ENCODE measurements at places on chromosomes 1 and 21. TPM values are rescaled to one million over a fixed set of nuclear protein-coding genes. Genes with fewer than 3 reads are reported as not detected.

DNA sequence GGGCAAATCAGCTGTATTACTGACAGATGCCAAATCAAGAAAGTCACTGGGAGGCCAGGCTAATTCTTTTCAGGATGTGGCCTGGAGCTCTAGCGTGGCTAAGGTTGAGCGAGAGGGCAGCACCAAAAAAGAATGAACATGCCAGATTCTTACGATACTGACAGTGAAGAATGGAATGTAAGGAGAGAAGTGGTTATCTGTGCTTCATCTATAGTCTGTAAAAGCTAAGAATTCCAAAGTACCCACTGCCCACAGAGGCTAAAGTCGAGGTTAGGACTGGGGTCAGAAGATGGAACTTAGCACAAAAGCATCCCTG, 32.7 kb downstream of the TFAP2E start:
- no peak for DNase-seq

DNA sequence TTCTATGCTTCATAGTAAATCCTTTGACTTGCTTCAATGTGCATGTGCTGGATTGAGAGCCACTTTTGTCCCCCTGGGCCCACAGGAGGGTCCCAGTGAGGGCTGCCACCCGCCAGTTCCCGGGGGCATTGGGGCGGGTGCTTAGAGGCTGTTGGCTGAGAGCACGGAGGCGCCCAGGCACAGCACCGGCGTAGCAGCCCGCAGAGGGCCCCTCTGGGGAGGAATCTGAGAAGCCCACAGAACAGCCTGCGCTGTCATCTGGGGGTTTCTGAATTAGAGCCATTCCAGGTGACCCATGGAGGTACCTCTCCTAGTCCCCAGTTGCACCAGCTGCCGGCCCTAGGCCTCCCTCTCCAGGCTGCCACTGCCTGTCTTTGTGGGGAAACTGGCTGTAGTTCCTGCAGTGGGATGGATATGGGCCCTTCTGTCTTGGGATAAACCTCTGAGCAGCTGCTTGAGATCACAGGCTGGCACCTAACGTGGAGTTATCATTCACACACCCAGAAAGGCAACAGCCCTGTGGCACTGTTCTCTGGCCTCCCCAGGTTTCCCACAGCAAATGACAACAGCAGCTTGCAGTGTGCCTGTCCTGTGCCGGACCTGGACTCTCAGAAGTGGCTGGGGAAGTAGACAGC, 39.5 kb downstream of the TMEM51 start:
- no peak for DNase-seq

GRCh38 chr1:38500891-38501290, 358.7 kb downstream of the RRAGC start:
- no peak for DNase-seq

GRCh38 chr1:157085421-157085820, 14.2 kb downstream of the ETV3L start:
- DNase-seq, result no peak

The ITGB3BP gene
- 13.3 TPM for total RNA-seq

- no peak for DNase-seq
Measured at GRCh38 chr1:40153073-40153770, 8.0 kb upstream of the RLF start.

DNA sequence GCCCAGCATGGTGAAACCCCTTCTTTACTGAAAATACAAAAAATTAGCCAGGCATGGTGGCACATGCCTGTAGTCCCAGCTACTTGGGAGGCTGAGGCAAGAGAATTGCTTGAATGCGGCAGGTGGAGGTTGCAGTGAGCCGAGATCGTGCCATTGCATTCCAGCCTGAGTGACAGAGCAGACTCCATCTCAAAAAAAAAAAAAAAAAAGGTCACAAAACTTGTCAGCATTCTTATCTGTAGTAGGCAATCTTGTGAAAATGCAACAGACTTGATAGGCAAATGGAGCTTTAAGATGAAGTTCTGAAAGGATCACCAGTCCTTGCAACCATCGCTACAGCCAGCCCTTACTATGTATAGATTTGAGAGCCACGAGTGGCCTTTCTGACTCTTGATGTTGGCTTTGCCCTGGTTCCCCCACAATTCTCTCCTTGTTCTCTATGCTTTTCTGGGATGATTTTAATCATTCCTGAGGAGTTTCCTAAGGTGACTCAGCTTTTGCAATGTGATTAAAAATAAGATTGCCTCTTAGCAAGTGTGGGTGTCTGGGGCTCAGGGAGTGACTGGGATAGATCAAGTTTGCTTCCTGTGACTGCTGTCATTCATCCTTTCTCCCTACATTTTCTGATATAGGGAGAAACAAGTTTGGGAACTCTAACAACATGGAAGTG, 7.1 kb upstream of the MAP1LC3C start:
- DNase-seq, result no peak

- no peak for DNase-seq
Measured at GRCh38 chr1:94303005-94303404, 65.6 kb upstream of the ARHGAP29 start.

- DNase-seq, result no peak
Measured at GRCh38 chr21:41501919-41502318, 6.0 kb downstream of the TMPRSS2 start.

The FBLIM1 gene
- not detected for total RNA-seq

GRCh38 chr1:67441183-67441582, 11.0 kb upstream of the SERBP1 start:
- DNase-seq, result no peak

The UBL4B gene
- not detected for total RNA-seq

GRCh38 chr1:119075614-119076013, 64.8 kb downstream of the WARS2 start:
- no peak for DNase-seq

The C1orf174 gene
- 13.5 TPM for total RNA-seq

The FGR gene
- 3.3 TPM for total RNA-seq

GRCh38 chr1:17287130-17287776, 20.7 kb upstream of the PADI4 start:
- no peak for DNase-seq

GRCh38 chr21:45504516-45505415, 37.5 kb downstream of the SLC19A1 start:
- DNase-seq, result no peak

DNA sequence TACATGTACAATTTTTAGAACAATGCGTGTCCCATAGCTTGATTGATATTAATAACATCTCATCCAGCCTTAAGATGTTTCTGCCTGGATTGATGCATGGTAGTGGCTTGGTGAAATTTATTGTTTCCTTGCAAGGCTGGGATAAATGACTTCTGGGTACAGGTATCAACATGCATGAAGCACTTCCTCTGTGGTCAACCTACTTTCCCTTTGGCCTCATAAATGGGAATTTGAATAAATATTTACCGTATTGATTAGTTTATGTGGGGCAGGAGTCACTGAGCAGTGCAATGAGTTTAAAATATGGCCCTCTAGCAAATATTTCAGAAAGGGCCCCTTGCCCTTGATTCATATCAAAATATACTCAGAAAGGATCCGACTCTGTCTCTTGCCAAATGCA, 83.9 kb upstream of the KCNE2 start:
- DNase-seq, result no peak

The CNIH3 gene
- 2.8 TPM for total RNA-seq

The NBPF6 gene
- total RNA-seq, result 0.20 TPM

- DNase-seq, result no peak
Measured at GRCh38 chr1:59549903-59550302, 253.0 kb downstream of the FGGY start.

DNA sequence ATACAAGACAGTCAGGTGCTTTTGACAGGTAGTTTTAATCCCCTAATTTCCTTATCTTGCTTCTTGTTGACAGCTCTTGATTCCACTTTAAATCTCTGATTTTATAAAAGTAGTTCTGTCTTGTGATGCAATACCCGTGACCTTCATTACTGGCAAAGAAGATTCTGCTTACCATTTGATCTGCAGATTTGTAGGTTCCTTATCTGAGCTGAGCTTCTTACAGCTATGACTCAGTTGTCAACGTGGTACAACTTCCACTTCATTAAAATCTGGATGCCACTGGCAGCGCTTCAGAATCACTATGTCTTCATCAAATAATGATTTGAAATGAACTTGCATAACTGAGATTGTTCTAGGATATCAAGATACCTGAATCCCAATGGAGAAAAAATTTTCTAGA, 543.6 kb upstream of the B3GALT2 start:
- DNase-seq, result no peak

- DNase-seq, result no peak
Measured at GRCh38 chr1:204947338-204947737, 76.7 kb downstream of the NFASC start.

DNA sequence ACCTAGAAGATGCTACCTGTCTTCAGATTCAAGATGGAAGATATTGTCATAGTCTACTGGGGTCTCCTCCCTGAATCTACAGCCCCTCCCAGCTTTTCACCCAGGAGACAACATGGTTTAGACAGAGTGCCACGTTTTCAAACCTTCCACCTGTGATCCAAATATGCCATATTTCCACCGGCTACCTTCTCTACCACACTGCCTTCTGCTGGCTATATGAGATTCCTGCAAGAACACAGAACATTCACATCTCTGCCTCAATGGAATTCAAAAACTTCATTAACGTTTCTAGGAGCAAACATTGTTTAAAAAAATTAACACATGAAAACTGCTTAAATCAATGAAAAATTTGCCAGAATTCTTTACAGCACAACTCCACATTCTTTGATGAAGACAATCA, 12.9 kb upstream of the LELP1 start:
- DNase-seq, result no peak

DNA sequence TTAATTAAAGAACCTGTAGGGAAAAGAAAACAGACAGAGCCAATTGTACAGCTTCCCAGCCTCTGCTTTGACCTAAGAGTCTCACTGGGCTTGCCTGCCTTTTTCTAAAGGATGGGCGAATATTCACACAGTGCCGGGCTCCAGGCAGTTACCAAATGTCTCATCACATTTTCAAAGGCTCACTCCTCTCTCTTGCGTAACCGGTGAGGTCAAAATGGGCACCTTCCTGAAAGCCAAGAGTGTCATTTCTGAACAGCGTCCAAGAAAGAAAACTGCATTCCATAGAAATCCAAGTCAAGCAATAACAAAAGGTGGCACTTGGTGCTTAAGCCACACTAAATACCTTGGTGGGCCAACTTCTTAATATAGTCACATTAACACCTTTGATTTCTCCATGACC, 710 bp upstream of the PALMD start:
- DNase-seq, result no peak

The IGSF3 gene
- total RNA-seq, result 0.16 TPM

The OTUD3 gene
- total RNA-seq, result 16.9 TPM

GRCh38 chr1:246860401-246860800, 71.3 kb downstream of the AHCTF1 start:
- no peak for DNase-seq

GRCh38 chr21:32459972-32460371, 47.5 kb downstream of the EVA1C start:
- DNase-seq, result no peak

DNA sequence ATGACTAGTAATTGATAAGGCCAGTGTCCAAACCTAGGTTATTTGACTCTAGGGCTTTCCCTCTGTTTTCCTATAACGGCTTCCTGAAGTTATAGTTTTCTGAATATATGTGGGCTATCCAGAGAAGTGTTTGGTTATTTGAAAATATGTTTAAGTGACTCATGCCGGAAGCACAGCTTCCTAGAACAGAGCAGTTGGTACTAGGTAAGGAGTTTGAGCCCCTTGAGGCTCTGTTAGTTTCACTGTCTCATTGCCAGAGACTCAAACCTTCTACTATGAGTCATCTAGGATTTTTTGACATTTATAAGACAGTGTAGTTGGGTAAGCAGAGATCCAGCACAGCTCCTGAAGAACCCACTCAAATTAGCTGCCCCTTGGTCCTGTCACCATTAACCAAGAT, 27.1 kb upstream of the LEPR start:
- DNase-seq, result no peak

GRCh38 chr21:43322311-43322710, 104.6 kb downstream of the SIK1 start:
- DNase-seq, result no peak

- DNase-seq, result no peak
Measured at GRCh38 chr1:23403355-23403734, 21.2 kb downstream of the TCEA3 start.

DNA sequence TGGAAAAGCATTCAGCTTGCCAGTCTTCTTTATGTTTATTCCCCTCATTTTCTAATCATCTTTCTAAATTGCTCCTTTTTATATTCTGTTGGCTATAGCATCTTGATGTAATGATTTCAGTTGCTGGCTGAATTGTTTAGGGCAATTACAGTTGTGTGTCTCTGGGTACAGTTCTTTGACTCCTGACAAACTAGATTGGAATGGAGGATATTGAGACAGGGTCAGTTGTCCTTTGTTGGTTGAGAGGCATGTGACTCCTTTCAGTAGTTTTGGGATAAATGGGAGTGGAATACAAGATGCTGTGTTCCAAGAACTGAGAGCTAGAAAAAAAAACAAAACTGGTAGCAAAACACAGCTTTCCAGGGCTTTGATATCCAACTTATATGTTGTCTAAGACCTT, 1.5 kb downstream of the CENPF start:
- no peak for DNase-seq

Data from T-helper 17 cell (primary cell).